NCI-H1092 treated with DMSO at 0.1 percent for 48 hours (cell line): ENCODE measurements at places on chromosomes 3 and 15.
A peak's percentile ranks its signal among the peaks of the same experiment; 100 is the strongest.

DNA sequence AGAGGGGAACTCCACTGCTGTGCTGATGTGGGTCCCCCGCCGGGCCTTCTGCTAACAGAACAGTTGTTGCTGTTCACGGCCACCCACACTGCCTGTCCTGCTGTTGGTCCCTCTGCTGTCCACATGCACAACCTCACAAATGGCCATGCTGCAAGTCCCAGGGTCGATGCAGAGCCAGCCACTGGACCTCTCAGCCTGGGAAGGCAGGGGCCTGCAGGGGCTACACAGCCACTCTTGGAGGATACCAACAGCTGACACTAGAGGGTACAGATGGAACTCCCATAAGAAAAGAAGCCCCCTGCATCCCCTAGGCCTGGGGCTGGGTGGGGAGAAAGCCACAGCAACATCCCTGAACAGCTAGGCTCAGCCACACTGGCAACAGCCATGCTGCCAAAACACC, 104.4 kb upstream of the IQSEC1 start:
- DNase-seq, result no peak

GRCh38 chr3:62370858-62371719, 2.3 kb downstream of the FEZF2 start:
- DNase-seq, result no peak

- no peak for DNase-seq
These were observed 56.6 kb downstream of the TSC22D2 start for GRCh38 chr3:150464684-150465083.

- DNase-seq, result peak; percentile 89
These were observed 69.4 kb downstream of the SLCO3A1 start for GRCh38 chr15:91922646-91923547.

- no peak for DNase-seq
These were observed 168.9 kb downstream of the RAP2B start for GRCh38 chr3:153330901-153331300.

GRCh38 chr15:78691851-78692421, 50.9 kb upstream of the CHRNB4 start:
- DNase-seq, result no peak

DNA sequence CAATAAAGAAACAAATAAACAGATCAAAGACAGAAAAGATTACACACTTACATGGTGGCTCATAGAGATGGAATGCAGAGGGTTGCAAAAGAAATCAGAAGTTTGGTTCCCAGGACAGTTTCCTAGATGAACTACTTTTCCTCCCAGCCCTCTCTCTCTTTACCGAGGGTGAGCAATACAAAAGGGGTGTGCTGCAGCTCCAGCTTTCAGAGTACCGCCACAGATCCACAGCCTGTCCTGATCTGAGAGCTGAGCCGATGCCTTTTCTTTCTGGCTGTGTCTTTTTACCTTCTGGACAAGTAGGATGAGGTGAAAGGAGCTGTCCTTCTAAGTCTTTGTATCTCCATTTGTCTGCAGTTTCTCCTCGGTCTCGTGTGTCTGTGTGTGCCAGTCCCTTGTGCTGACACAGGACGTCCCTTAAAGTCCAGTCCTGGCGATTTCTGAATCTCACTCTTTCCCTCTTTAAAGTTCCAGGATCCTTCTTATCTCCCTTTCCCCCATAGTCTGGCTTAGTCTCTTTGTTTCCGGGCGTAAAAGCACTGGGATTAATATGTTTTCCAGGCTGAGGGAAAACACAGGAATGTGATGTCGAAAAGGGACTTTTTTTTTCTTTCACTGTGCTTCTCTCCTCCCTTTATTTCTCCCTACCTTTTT, 540 bp downstream of the CCDC80 start:
- no peak for DNase-seq

DNA sequence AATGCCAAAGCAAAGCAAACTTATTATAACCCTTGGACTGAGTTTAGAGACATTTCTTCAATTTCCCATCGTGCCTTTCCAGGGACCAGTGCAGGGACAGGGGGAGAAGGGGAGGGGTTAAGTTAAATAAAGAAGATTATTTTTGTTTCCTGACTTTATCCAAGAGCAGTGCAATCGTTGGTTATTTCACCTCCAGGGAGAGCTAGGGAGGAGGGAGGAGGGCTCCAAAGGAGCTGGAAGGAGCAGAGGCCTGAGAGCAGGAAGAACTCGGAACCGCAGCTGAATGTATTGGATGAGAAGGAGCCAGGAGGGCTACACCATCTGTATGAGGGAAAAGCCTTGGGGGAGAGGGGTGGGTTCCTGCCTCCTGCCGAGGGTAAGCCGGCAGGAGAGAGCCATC, 20.7 kb downstream of the HAPLN3 start:
- no peak for DNase-seq

GRCh38 chr3:178482981-178483380, 53.3 kb upstream of the KCNMB2 start:
- no peak for DNase-seq
